ENCODE measurements at places on chromosomes 5 and 9.

DNA sequence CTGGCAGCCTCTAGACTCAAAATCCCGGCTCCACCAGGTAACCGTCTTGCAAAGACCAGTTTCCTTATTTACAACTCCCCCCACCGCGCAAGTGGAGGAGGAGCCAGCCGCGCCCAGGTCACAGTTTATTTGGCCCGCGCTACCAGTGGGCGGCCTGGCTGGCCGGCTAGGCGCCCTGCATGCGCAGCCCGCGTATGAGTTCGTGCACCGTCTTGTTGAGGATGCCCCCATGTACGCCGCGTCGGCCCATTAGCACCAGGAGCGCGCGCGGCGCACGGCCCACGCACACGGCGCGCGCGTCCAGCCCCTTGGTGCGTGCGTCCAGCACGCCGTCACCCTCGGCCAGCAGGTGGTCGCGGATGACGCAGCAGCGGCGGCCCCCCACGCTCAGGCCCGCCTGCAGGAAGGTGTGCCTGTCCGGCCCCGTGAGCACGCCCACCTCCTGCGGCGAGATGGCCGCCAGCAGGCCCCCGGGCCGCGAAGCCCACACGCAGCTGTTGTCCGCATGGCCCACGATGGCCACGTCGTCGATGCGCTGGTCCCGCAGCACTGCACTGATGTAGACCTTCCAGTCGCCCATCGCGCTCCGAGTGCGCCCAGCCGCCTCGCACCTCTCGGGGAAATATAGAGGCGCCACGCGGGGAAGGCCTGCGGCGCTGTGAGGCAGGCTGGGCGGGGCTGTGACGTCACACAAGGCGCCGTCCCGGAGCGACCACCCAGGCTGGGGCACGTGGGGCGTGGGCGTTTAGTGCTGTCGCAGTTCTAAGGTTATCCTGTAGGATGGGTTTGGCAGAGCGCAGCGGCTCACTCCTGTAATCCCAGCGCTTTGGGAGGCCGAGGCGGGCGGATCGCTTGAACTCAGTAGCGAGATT is at the start of gene PFN3:
Gene PFN3, minus strand, starts transcription at position 665 of the 872 bp plus-strand sequence. Its CDS starts 85 bp downstream, at position 580.
- no peak for DNase-seq

GRCh38 chr9:38066914-38067858 is 1.8 kb downstream of the SHB start:
- peak; percentile 47 for DNase-seq

GRCh38 chr9:133359399-133360175 is 3.2 kb downstream of the SURF2 start:
- no peak for DNase-seq

DNA sequence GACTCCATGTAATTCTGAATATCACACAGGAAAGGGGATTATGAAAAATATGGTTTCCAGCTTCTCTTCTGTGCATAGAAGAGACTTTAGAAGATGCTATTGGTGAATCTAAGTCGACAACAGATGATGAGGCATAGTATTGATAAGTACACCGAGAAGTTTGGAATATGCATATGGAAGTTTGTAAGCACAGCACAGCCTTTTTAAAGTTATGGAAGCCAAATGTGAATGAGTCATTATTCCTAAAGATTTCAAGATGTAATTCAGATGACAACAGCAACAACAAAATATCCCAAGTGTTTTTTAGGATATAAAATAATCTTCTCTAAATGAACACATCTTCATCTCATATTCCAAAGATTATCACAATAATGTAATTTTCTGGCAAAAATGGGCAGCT is 1723.3 kb downstream of the EFNA5 start:
- no peak for DNase-seq

- DNase-seq: peak; percentile 74
These were observed 20.8 kb downstream of the IFNB1 start for GRCh38 chr9:21056931-21057330.

- no peak for DNase-seq
These were observed 121.0 kb upstream of the CD180 start for GRCh38 chr5:67317603-67318002.

DNA sequence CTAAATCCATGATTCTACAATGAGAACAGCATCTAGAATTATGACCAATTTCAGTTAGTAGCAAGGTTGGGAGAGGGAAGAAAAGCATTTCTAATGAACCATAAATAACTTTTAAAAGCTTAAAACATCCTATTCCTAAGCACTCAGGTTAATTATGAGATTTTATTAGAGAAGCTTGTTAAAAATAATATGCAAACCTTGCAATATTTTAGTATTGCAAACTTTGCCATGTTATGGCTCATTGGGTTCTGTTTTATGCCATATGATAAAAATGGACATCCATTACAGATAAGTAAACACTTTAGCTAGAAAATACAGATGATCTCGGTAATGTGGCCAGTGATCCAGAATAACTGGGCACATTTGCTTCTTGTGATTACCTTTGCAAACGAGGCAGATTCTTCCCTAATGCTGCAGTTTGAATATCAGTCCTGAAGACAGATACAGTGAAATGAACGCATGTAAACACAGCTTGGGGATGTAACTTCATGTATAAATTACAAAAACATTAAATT is 447.0 kb downstream of the PLK2 start:
- DNase-seq: no peak

DNA sequence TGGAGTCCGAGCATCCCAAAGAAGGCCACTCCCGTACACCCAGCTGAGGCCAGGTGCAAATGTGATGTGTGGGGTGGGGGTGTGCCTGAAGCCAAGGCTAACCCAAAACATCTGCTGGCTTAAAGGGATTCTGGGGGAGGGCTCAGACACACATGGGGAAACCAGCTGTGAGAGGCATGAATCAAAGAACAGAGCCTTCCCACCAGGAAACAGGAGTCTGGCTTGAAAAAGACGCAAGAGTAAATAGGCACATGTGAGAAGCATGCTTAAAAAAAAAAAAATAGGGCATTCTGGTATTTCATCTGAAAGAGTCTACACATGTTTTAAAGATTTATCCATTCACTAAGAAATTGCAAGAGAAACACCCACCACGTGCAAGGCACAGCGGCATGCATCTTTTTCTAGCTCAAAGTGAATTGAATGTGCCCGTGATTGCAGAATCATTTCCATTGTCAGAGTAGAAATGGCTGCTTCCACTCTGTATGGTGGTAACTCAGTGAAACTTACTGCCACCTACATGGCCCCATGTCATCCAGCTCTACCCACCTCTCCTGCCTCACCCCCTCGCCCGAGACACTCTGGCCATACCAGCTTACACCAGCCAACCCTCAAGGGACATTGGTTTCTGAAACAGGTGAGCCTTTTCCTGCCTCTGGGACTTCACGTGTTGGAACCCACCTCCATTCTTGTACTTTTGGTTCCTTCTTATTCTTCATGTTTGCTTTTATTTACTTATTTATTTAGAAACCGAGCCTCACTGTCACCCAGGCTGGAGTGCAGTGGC is 71.5 kb downstream of the SEMA5A start:
- DNase-seq: no peak

DNA sequence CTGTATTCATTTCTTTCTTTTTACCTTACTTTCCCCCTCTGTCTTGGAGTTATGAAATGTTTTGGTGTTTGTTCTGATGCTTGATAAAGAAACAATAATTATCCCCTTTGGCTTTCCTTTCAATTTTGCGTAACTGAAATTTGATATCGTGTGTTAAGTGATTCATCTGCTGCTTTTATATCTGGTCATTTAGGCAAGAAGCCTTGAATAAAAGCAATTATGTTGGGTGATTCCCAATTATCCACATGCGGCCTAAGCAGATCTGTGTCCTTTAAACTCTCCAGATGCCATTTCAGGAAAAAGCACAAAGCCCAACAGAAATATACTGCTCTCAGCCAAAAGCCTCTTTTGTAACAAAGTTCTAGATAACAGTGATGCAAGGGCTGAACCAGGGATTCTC is 92.8 kb downstream of the TAF11L14 start:
- DNase-seq: no peak

GRCh38 chr9:133135146-133135745 is 14.2 kb upstream of the RALGDS start:
- DNase-seq: no peak

- no peak for DNase-seq
These were observed 482.6 kb downstream of the DMAC1 start for GRCh38 chr9:7316967-7317366.

DNA sequence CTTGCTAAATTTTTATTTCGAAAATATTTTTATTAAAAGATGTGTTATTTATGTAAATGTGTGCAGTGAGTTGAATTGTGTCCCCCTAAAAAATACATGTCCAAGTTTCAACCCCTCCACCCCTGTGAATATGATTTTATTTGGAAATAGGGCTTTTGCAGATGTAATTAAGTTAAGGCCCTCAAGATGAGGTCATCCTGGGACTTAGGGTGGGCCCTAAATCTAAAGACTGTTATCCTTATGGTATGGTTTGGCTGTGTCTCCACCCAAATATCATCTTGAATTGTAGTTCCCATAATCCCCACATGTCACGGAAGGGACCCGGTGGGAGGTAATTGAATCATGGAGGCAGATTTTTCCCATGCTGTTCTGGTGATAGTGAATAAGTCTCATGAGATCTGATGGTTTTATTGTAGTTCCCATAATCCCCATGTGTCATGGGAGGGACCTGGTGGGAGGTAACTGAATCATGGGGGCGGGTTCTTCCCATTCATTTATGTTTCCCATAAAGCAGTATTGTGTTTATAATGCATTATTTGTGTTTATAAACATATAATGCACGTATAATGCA is 1.5 kb upstream of the TMED7 start:
- peak; percentile 51 for DNase-seq

GRCh38 chr5:151469992-151470391 is 22.6 kb downstream of the SLC36A1 start:
- no peak for DNase-seq

DNA sequence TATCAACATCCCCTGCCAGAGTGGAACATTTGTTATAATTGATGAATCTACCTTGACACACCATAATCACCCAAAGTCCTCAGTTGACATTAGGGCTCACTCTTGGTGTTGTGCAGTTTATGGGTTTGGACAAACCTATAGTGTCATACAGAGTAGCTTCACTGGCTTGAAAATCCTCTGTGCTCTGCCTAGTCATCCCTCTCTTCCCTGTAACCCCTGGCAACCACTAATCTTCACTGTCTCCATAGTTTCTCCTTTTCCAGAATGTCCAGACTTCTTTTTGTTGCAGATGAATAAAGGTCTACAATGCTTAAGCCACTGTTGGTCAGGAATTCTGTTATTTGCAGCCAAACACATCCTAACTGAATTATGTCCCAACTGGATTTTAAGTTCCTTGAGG is 22.5 kb upstream of the SUB1 start:
- no peak for DNase-seq

- no peak for DNase-seq
These were observed 56.3 kb upstream of the SPATA31E1 start for GRCh38 chr9:87826331-87826730.

DNA sequence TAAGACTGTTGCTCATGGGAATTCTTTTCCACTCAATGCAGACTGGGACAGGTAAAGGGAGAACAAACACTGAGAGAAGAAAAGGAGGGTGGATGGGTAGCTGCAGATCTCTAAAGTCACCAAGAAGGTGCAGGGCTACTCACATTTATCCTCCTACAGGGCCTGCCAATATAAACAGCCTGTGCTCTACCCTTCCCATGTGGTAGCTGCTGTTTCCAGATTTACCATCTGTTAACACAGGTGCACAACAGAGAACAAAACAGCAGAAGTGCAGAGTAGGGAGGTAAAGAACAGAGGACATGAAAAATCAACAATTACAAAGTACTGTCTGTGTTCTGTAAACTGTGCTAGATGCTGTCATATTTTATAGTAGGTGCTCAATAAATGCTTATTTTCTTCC is 26.0 kb downstream of the JAKMIP2 start:
- no peak for DNase-seq

- no peak for DNase-seq
These were observed 369.1 kb upstream of the DAP start for GRCh38 chr5:11130131-11130530.

GRCh38 chr9:68619072-68619471 is 78.4 kb upstream of the TMEM252 start:
- DNase-seq: no peak

DNA sequence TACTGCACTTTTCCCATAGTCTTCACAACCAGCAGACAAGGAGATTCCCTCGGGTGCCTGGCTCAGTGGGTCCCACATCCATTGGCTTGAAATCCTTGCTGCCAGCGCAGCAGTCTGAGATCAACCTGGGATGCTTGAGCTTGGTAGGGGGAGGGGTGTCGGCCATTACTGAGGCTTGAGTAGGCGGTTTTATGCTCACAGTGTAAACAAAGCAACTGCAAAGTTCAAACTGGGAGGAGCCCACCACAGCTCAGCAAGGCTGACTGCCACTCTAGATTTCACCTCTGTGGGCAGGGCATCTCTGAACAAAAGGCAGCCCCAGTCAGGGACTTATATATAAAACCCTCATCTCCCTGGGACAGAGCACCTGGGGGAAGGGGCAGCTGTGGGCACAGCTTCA is 512.3 kb upstream of the MPDZ start:
- DNase-seq: no peak

DNA sequence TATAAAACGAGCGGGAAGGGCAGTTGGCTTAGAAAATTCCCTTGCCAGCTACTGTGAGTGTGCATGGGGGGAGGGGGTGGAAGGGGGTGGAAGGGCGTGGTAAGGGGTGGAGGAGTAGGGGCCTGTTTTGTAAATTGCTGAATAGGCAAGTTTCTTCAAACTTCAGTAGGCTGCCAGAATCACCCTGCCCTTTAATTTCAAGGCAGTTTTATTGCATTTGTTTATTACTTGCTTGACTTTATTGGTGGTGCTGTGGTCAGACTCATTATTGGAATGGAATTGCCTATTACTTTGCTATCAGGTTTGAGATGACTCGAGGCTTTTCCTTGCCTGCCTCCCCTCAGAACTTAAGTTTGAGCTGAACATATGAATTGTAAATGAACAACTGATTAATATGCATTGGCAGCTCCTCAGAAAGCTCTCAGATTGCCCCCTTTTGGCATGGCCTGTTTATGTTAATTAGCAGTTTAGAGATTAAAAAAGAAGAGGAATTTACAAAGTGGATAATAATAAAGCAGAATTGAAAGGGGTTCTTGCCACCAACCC is 76.0 kb downstream of the SEMA6A start:
- DNase-seq: no peak

GRCh38 chr9:123863164-123863855 is 66.6 kb downstream of the DENND1A start:
- DNase-seq: peak; percentile 10

DNA sequence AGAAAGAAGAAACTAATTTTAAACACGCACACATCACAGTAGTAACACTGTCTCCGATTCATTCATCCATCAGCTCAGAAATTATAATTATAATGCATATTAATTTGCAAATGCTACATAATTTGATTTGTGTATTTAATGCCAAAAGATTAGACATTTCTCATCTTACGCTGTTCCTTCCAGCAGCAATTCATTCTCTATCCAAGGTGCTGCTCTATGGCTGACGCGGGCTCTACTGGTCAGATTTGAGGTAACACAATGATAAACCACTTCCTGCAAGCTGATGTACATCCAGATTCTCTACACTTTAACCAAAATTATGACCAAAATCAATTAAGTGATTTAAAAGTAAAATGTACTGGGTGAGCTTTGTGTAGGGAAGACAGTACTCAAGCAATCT is 77.9 kb upstream of the ICE1 start:
- DNase-seq: no peak

GRCh38 chr5:66675406-66675805 is 79.2 kb downstream of the MAST4 start:
- DNase-seq: no peak

Measured in suppressor macrophage treated with lipopolysaccharide for 1 hour (primary cell).